Prostate gland (tissue), 2 donors: ENCODE measurements at places on chromosomes 6 and 20.
A peak's percentile ranks its signal among the peaks of the same experiment; 100 is the strongest.

GRCh38 chr6:82419132-82419581 is 55.5 kb downstream of the TPBG start:
- H3K27me3 ChIP-seq = no peaks in the 10 kb centered on the region
- no peak for DNase-seq
- no peak overlapping the region for H3K4me3 ChIP-seq
- no peaks in the 10 kb centered on the region for H3K36me3 ChIP-seq
- H3K27ac ChIP-seq = no peak overlapping the region
- H3K4me1 ChIP-seq = no peaks in the 10 kb centered on the region

DNA sequence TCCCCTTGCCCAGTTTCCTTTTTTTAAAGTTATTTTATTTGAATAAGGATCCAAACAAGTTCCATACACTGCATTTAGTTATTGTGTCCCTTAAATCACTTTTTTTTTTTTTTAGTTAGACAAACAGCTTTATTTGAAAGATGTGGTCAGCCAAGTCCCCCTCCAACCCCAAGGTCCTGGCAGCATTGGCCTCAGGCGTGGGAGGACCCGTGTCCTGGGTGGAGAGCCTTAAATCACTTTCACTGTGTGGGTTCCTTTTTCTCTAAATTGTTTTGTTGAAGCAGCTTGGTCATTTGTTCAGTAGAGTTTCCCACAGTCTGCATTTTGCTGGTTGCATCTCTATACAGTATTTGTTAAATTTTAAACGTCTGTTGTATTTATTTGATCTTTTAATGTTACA is 5.2 kb upstream of the TBCC start:
- no peaks in the 10 kb centered on the region for H3K27me3 ChIP-seq
- H3K4me3 ChIP-seq = no peak overlapping the region
- H3K36me3 ChIP-seq = no peaks in the 10 kb centered on the region
- H3K4me1 ChIP-seq = peaks cover 8% of the 10 kb centered on the region

- DNase-seq = no peak
- H3K27ac ChIP-seq = no peak overlapping the region
- H3K27me3 ChIP-seq = no peaks in the 10 kb centered on the region
- no peaks in the 10 kb centered on the region for H3K36me3 ChIP-seq
Observed at GRCh38 chr20:33192912-33193501, 24.1 kb upstream of the BPIFA3 start.

DNA sequence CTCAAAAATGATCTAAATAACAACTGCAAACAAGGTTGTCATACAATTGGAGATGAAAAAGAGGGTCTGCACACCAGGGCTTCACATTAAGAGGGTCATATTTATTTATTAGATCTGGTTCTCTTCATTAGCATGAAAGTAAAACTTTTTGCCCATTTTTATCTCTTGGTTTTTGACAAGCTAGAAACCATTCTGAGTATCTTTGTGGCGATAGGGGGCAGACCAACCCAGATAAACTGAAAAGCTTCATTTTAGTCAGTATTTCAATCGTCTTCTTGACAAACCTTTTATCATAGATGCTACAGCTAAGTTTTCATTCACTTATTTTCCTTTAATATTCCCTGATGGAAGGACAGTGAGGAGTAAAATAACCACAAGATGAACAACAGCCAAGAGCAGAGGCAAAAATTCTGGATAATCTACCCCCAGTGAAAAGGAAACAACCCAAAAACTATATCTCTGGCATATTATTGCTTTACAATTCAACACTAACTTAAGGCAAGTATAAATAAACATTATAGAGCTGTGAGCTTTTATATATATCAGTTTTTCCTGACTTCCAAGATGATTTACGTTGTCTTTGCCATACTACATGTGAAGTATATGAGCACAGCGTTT is 45.2 kb downstream of the THEMIS start:
- no peaks in the 10 kb centered on the region for H3K4me1 ChIP-seq
- H3K27ac ChIP-seq = no peak overlapping the region
- DNase-seq = no peak
- no peaks in the 10 kb centered on the region for H3K36me3 ChIP-seq
- no peaks in the 10 kb centered on the region for H3K27me3 ChIP-seq

DNA sequence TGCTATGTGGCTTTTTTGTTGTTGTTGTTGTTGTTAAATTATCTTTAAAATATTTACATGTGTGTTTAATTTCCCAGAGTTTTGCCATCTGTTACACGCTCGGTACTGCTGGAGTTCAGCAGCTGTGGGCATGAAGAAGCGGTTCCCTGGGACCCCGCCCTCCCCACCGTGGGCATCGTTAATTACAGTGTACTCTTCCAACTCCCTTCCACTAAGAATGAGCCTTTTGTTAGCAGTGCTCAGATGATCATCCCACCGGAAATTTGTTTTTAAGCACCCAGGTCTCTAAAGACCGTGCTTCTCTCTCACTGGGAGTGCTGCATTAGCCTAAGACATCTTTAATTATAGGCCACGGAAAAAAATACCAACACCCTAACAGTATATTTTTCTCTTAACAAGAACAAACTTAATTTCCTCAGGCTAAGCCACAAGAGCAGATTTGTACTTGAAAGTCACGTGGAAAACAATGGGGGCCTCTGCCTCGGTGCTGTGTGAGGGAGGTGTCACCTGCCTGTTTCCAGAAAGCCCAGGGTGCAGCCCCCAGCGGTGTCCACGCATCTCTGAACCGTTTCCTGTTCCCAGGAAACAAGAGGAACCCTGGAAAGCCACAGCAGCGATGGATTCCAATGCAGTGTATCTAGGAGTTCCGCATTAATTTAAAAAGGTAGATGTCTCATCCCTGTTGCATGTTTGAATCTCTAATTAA is 113.3 kb upstream of the FRMD1 start:
- H3K27ac ChIP-seq = no peak overlapping the region
- H3K4me3 ChIP-seq = no peak overlapping the region
- no peaks in the 10 kb centered on the region for H3K27me3 ChIP-seq
- H3K4me1 ChIP-seq = peaks cover 7% of the 10 kb centered on the region
- H3K36me3 ChIP-seq = no peaks in the 10 kb centered on the region

DNA sequence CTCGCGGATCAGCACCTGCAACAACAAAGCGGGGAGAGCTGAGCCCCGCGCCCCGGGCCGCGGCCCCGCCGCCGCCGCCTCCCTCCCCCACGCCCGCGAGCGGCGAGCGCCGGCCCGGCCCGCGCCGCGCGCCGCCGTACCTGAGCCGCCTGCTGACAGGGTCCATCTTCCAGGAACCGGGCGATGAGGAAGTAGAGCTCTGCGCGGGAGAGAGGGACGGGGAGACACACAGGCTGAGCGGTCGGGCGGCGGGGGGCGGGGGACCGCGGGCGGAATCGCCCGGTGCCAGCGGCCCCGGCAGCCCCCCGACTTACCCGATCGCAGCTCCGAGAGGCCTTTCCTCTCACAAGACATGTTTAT is 359 bp downstream of the PHIP start:
- no peak for DNase-seq
- no peaks in the 10 kb centered on the region for H3K4me1 ChIP-seq
- H3K36me3 ChIP-seq = no peaks in the 10 kb centered on the region
- peak overlapping the region; percentile 99 for H3K27ac ChIP-seq
- H3K4me3 ChIP-seq = peak overlapping the region; percentile 90
- H3K27me3 ChIP-seq = no peaks in the 10 kb centered on the region

GRCh38 chr20:56005389-56005715 is at the start of gene CBLN4:
Gene CBLN4, minus strand, starts transcription at chr20:56005519. Its CDS starts 1,348 bp downstream, at chr20:56004171.
- no peak for DNase-seq
- H3K36me3 ChIP-seq = no peaks in the 10 kb centered on the region
- H3K4me1 ChIP-seq = no peaks in the 10 kb centered on the region
- peaks cover 34% of the 10 kb centered on the region for H3K27me3 ChIP-seq

DNA sequence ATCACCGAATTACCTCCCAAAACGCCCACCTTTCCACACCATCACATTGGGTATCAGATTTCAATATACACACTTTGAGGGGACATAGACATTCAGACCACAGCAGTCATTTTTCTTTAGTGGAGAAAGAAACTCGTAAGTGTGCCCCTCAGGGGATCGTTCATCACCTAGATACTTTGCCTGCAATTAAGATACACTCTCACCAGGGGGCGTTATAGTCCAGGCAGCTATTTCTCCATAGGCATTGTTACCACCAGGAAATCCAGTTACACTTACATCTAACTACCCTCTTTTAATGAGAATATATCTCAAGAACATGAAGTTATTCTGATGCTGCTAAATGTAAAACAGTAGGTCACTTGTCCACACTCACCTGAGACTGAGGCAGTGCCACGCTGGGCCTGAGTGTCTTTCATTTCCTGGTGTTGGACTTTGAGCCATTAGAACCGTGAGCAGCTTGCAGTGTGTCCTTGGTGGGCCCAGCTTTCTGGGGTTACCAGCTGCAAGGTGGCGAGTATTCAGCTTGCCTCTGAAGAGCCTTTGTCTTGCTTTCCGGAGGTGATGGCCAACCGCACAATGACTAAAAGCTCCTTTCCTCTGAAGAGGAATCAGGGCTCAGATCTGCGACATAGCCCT is 35.1 kb upstream of the UNC93A start:
- no peaks in the 10 kb centered on the region for H3K27me3 ChIP-seq
- H3K36me3 ChIP-seq = no peaks in the 10 kb centered on the region
- H3K4me1 ChIP-seq = no peaks in the 10 kb centered on the region
- DNase-seq = no peak
- no peak overlapping the region for H3K27ac ChIP-seq
- no peak overlapping the region for H3K4me3 ChIP-seq
